ENCODE measurements at places on chromosomes 13 and 19. TPM values are rescaled to one million over a fixed set of nuclear protein-coding genes. Genes with fewer than 3 reads are reported as not detected.

GRCh38 chr19:18906605-18907519, 10.9 kb upstream of the CERS1 start:
- DNase-seq, result no peak

- no peak for DNase-seq
Measured at GRCh38 chr13:28590461-28590860, 68.5 kb upstream of the POMP start.

DNA sequence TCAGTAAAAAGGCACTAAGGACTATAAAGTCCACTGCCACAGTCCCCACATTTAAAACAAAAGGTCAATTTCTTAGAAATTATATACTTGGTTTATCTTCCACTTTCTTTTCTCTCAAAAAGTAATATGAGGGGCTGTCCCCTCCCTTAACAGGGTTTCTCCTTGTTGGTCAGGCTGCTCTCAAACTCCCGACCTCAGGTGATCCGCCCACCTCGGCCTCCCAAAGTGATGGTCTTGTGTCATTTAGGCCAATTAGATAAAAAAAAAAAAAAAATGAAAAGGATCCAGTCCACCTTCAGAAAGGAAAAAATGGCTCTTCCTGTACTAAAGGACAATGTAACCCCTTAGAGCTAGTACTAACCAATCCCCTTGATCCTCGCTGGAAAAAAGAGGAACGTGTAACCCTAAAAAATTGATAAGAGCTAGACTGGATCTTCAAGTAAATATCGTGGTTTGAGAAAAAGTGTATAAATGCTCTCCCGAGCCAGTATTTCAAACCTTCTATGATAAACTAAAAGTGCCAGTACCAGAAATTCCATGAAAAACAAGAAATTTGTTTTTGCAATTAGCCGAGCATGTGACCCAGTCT, 9.0 kb upstream of the CD70 start:
- no peak for DNase-seq

GRCh38 chr19:47343194-47343802, 5.8 kb upstream of the DHX34 start:
- no peak for DNase-seq

DNA sequence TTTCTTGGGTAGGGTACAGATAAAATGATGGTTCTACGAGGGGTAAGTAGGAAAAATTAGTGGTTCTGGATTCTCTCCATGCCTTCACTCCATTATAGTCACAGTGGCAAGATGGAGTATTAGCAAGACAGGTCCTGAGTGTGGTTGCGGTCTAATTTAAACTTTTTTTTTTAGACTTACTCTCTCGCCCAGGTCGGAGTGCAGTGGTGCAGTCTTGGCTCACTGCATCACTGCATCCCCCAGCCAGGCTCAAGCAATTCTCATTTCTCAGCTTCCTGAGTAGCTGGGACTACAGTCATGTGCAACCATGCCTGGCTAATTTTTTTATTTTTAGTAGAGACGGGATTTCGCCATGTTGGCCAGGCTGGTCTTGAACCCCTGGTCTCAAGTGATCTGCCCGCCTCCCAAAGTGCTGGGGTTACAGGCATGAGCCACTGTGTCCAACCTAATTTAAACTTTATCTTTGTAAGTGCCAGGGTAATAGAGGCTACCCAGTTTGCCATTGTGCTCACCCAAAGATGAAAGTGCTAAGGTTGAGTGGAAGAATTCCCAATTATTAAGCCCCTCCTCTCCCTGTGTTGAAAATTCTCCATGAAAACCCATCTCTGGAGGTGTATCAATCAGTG, 135.6 kb downstream of the TM9SF2 start:
- DNase-seq, result no peak

ZNF440 gene
- 6.3 TPM for total RNA-seq

MYH14 gene
- 0.07 TPM for total RNA-seq

MUC16 gene
- total RNA-seq, result under 0.01 TPM

Data from pulmonary artery endothelial cell (primary cell).